Panc1 (cell line): ENCODE measurements at places on chromosomes 13 and 19. TPM values are rescaled to one million over a fixed set of nuclear protein-coding genes. Genes with fewer than 3 reads are reported as not detected.

The KLK4 gene
- total RNA-seq: not detected

The ADGRE1 gene
- total RNA-seq: 0.08 TPM

The AMER2 gene
- not detected for total RNA-seq

The POU2F2 gene
- 0.10 TPM for total RNA-seq
